ENCODE measurements at places on chromosomes 11 and 22.

DNA sequence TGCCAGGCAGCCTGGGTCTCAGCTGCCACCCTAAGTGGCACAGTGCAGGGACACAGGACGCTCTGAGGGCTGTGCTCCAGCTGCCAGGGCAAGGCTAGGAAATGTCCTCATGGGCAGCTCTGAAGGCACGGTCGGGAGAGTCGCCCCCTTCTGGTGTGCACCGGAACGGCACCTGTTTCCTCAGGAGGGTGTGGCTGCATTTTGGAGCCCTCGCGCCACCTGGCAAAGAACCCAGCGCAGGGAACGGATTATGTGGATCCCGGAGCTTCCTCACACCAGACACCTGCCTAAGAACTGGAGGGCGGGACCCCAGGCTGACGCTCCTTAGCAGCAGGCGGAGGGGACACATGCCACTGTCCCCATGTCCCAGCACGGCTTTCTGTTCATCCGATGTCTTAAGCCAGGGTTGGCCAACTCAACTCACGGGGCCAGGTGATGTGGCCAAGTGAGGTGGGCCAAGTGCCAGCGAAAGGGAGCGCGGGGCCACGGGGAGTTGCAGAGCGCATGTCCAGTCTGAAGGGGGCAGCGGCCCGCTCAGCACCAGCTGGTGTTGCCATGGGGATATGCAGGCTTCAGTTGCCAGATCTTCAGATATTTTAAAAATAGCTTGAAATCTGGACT is 5.1 kb upstream of the SLC22A8 start:
- DNase-seq: no peak

GRCh38 chr11:131672191-131672590 is 301.8 kb downstream of the NTM start:
- DNase-seq: no peak

DNA sequence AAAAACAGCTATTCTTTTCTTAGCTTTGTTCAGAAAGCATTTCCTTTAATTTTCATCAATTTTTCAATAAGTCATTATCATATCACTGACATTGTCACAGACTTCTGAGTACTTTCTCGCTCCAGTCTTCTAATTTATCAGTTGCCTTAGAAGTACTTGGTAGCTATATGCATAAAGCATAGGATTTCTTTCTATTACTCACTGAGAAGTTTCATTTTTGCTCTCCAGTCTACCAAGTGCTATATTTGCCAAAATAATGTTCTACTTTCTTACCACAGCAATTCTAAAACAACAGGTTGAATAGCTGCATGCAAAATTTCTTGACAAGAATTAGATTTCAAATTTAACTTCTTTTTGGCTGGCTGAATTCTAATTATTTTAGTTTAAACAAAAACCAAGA is 116.3 kb downstream of the STK33 start:
- DNase-seq: no peak

DNA sequence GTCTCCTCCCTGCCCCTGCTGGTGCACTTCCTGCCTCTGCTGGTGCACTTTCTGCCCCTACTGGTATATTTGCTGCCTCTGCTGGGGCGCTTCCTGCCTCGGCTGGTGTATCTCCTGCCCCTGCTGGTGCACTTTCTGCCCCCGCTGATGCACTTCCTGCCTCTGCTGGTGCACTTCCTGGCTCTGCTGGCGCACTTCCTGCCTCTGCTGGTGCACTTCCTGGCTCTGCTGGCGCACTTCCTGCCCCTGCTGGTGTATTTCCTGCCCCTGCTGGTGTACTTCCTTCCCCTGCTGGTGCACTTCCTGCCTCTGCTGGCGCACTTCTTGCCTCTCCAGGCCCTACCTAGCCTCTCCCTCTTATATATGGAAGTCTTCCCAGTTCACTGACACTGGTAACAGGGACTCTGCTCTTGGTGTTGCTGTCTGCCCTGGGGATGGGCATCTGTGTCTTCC is 10.1 kb downstream of the MTFP1 start:
- peak; percentile 75 for DNase-seq

- DNase-seq: no peak
Observed at GRCh38 chr11:76107971-76108370, 98.3 kb downstream of the WNT11 start.

DNA sequence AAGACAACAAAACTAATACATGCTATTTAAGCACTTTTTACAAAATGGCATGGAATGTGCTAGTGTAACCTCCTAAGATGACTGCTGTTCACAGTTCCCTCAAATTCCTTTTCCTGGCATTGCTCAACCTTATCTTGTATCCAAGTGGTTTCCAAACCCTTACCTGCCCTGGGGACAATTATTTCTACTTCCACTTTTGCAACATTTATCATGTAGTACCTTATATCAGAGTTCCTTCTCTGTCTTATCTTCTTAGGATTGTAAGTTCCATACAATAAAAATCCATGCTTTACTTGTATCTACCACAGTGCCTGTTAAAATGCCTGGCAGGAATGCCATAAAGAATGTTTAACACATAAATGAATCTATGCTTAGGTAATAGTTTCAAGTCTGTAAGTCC is 109.2 kb upstream of the MTMR2 start:
- DNase-seq: no peak

DNA sequence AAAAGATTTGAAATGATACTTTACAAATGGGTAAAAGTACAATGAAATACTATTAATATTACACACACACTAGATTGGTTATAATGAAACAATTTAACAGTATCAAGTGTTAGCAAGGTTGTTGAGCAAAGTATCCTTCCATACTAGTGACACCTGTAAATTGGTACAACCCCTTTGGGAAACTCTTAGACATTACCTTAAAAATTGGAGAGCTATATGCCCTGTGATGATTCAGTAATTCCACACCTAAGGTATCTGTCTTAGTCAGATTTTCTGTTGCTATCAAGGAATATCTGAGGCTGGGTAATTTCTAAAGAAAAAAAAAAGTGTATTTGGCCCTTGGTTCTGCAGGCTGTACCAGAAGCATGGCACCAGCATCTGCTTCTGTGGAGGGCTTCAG is 7.4 kb upstream of the GDPD4 start:
- DNase-seq: no peak

- no peak for DNase-seq
Observed at GRCh38 chr11:35357923-35358322, 61.4 kb downstream of the SLC1A2 start.

- DNase-seq: no peak
Observed at GRCh38 chr22:32144496-32145274, 14.4 kb downstream of the C22orf42 start.

DNA sequence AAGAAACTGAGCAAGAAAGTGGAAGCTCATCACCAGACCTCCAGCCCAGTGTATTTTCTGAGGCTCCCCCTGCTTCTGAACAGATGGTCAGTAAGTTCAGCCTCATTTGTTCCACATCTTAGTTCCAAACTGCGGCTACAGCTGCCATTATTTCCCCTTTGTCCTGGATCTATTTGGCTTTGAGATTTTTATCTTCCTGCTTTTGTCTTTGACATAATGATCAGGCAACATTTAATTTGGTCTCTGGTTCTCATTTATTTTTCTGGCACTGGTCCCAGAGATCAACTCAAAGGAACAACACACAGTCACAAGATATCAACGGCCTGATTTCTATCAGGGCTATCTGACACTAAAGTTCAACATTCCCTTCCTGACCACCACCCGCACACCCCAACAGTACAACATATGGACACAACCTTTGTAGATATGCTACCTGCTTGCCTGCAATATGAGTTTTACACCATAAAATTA is 137.5 kb downstream of the FAM76B start:
- no peak for DNase-seq

- DNase-seq: no peak
Observed at GRCh38 chr11:12846786-12847615, 162.1 kb upstream of the RASSF10 start.

- DNase-seq: no peak
Observed at GRCh38 chr22:36201630-36202319, at the start of gene APOL4. TSS of gene APOL4 (minus strand) at chr22:36201809. CDS start at chr22:36201734, 75 bp downstream.

GRCh38 chr22:37148031-37148651 is 1.6 kb downstream of the IL2RB start:
- DNase-seq: peak; percentile 46

DNA sequence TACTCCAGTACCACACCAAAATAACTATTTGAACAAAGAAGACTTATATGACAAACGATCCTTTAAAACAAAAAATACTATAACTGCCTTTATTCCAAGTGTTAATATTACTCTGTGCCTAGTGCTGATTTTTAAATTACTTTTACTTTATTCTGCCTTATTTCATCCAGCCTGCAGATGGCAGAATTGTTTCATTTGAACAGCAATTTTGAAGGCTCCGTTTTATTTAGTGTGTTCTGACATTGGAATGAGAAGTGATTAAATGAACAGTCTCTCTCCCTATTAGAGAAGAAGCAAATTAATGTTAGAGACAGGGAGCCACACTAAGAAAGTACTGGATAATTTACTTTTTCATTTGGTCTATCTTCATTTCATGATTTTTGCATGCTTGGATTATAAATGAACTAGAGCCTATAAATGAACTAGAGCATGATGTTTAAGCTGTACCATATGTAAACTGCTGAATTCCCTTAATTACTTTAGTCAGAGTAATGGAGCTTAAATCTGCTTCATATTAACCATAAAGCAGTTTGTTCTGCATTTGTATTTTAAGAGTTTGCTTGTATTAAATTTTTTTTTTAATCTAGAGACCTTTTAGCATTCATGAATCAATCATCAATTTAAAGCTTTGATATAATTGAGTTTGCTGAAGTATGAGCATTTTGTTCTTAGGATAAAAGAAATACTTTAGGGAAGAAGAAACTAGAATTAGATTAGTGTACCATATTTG is 9.8 kb downstream of the PDHX start:
- peak; percentile 39 for DNase-seq

DNA sequence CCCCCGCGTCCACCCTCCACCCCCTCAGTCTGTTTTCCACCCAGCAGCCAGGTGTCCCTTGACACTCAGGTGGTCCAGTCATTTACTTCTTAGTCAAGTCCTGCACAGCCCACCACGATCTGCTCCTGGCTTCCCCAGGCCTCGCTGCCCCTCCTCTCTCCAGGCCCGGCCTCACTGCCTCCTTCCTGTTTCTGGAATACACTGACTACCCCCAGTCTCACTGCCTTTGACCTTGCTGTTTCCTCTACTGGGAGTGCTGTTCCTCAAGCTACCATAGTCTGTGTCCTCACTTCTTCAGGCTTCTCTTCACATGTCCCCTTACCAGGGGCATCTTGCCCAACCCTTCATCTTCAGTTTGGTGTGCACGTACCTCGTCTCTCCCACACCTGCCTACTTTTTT is 7.4 kb downstream of the MCM5 start:
- no peak for DNase-seq

DNA sequence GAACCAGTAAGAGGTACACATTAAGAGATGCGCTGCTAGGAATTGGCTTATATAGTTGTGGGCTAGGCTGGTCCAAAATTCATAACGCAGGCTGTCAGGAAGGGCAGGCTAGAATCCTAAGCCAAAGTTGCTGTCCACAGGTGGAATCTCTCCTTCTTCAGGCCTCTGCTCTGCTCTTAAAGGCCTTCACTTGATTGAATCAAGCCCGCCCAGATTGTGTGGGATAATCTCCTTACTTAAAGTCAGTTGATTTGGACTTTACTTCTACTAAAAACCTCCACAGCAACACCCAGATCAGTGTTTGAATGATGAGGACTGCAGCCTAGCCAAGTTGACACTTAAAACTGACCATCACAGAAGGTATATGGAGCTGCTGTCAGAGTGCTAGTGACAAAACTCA is 68.8 kb downstream of the LRRC32 start:
- DNase-seq: no peak

GRCh38 chr11:102552020-102552419 is 21.5 kb upstream of the MMP7 start:
- DNase-seq: no peak

GRCh38 chr11:115407496-115407895 is 96.7 kb downstream of the CADM1 start:
- no peak for DNase-seq

Data from activated CD4-positive, alpha-beta T cell treated with anti-CD3 and anti-CD28 coated beads for 4 hours (primary cell).